ENCODE measurements at places on chromosomes 13 and 19. TPM values are rescaled to one million over a fixed set of nuclear protein-coding genes. Genes with fewer than 3 reads are reported as not detected.

DNA sequence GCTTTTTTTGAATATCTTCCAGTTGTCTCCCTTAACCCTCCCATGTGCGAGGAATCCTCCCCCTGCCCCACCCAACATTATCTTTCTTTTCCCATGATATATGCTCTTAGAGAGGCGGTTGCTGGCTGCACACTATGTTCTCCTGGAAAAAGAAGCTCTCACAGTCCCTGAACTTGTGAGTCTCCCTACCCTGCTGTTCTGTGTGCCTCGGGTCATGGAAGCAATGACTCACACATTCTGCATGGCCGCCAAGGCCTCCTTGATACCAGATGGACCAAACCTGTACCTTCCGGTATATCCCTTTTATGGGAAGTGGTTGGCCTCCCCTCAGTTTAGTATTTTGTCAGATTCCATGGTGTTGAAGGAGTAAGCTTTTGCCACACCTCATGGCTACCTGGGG, 705.4 kb downstream of the SLITRK6 start:
- DNase-seq = no peak

DNA sequence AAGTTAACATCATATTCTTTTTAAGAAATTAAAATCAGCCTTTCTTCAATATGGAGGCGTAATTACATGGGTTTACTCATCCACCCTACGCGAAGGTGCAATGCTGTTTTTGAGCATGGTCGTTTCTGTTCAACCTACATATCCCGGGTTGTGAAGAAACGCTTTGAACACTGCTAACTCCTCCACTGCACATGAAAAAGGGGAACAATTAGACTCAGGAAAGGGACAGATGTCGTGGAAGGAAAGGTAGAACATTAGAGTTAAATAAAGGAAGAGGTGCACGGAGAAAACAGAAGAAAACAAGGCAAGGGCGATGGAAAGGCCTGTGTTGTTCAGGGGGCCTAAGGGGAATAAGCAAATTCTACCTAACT, 4.1 kb downstream of the ZIC5 start:
- DNase-seq = no peak

GRCh38 chr19:31406106-31406505, 56.9 kb upstream of the TSHZ3 start:
- DNase-seq = no peak

GRCh38 chr13:44899967-44900366, 89.3 kb downstream of the NUFIP1 start:
- DNase-seq = no peak

- DNase-seq = no peak
Observed at GRCh38 chr13:102017248-102017647, 384.6 kb downstream of the FGF14 start.

DNA sequence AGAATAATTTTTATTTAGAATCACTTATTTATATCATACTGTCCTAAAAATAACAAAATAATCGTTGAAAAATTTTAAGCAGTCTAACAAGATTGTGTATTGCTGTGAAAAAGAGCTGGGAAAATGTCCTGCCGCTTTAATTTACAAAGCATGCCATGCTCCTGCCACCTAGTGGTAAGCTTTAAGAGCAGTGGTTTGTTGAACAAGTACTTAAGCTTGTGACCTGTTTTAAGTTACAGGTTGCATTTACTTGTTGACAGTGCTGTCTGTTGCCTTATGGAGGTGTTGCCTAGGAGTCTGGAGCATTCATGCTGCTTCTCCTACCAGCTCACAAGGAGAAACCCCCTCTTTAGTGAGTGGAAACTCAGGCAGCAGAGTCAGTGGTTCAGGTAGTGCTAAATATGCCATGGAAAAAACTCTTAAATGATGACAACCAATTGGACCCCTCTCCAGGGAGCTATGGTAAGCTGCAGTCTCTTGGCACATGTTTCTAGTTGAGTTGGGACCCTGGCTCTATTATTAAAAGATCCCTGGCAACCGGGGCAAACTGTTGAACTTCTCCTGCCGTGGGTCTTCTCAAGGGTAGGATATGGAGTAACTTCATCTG, 68.4 kb downstream of the SPATA13 start:
- no peak for DNase-seq

DNA sequence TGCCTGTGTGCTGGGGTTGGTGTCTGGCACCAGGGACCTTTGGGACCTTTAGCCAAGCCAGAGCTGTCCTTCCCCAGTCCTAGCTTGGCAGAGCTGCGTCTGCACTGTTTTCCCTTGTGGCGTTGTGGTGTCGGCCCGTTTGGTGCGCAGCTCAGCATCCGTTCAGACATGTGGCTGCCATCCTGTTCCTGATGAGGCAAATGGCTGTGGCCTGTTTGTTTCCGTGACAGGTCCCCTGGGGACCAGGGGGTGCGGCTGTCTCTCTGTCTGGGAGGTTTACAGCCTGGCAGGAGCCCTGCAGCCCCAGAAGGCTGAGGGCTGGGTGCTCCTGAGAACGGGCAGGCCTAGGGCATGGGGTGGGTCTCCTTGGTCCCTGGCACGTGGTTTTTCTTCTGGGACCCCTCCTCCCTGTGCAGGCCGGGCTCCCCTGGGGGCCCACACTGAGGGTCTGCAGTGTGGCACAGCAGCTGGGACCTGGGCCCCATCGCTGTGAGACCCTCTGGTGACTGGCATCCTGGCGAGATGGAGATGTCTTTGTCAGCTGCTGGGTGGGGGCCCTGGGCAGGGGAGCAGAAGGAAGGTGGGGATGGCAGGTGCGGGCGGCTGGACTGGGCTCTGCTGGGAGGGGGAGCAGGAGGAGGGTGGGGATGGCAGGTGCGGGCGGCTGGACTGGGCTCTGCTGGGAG, 4.0 kb downstream of the SPPL2B start:
- no peak for DNase-seq

GRCh38 chr13:112169941-112170822, 103.2 kb downstream of the SOX1 start:
- DNase-seq = no peak

DNA sequence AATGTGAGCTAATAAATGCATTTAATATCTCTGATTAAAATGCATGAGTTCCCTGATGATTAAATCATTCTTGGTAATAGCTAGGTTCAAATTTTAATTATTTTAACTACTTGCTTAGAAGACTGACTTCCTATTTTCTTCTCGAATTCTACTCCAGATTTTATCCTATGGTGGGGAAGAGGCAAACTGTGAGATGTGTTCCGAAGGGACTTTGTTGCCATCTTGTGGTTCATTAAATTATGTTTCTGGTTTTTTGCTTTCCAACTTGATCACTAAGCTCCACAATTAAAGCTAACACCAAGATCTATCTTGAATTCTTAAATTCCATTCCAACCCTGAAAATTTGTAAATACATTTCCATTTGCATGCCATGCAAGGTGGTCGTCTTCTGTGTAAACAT, 538.4 kb upstream of the PCDH20 start:
- DNase-seq = no peak

DNA sequence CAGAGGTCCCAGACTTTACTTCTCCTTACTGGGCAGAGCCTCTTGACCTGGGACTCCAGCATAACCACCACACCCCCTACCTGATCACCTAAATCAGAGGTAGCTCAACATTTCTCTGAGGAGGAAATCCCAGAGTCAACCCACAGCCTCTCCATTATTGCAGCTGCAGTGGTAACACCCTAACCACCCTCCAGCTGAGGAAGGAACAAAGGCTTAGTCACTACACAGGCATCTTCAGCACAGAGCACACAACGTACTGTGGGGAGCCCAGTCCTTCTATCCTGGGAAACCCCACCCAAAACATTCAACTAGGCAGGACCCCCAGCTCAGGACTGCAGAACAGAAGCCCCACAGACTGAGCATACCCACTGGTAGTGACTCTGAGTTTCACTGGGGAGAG, 824.7 kb upstream of the SLITRK5 start:
- DNase-seq = no peak

GRCh38 chr13:113507505-113508345, 17.2 kb upstream of the DCUN1D2 start:
- DNase-seq = no peak

The ENOX1 gene
- 1.5 TPM for polyA plus RNA-seq

The ZNF549 gene
- polyA plus RNA-seq = 2.6 TPM

The ZFP82 gene
- polyA plus RNA-seq = 0.60 TPM

The CRLF1 gene
- not detected for polyA plus RNA-seq

The CKAP2 gene
- polyA plus RNA-seq = 3.0 TPM

The CFAP97D2 gene
- polyA plus RNA-seq = not detected

The ZNF223 gene
- polyA plus RNA-seq = 3.0 TPM

The PPP1R37 gene
- polyA plus RNA-seq = 21.6 TPM

The ZNF763 gene
- polyA plus RNA-seq = 3.3 TPM

The CD177 gene
- polyA plus RNA-seq = 91.8 TPM

The UBE2L5 gene
- not detected for polyA plus RNA-seq
